ENCODE measurements at places on chromosomes 7 and 10.

DNA sequence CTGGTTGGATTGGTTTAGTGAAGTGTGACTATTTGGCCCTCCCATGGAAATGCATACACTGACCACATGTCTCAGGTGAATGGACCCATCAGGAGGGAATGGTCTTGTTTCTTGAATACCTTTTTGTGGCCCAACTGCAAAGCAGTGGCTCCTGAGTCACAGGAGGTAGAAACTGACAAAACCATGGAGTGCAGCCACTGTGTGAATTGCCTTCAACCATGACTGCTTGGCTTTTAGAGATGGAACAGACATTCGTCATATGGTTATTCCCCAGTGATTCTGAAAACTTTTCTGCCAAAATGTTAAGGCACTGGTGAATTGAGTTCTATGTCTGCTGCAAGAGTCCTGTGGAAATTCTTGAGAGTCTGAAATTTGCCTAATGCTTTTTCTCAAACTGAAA lies 64.7 kb downstream of the CDK14 start:
- DNase-seq, result no peak

GRCh38 chr10:88833723-88834122 lies 17.9 kb downstream of the ANKRD22 start:
- no peak for DNase-seq

DNA sequence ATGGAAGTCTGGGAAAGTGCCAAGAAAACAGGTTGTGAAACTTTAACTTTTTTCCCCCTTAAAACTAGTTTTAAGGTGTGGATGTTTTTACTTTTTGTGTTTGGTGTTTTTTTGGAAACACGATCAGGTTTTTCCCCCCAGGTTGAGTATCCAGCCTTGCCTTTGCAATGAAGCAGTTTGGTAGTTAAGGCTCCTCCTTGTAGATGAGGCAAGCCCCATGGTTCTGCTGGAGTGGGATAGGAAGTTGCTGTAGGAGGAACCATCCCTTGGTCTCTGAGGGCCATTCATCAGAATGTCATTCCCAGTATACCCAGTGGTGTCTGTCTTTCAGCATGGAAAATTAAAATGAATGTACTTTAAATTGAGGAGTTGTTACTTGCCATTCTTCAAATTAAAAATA lies 2.7 kb downstream of the CUL1 start:
- no peak for DNase-seq

DNA sequence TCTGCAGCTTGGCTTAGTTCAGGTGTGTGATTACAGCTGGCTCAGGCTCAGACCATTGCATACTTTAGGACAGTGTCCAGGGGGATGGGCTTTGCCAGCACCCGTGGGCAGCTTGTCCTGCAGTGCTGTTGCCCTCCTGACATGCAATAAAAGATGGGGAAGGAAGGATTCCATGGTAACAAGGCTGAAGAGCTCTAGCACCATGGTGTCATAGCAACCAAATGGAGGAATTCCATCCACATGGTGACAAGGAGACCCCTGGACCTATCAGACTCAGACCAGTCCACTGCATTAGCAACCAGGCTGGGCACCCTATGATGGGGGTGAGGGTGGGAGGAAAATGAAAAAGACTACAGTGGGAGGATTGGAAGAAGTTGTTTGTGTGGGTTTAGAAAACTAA lies 49.9 kb downstream of the SORCS3 start:
- DNase-seq, result no peak

DNA sequence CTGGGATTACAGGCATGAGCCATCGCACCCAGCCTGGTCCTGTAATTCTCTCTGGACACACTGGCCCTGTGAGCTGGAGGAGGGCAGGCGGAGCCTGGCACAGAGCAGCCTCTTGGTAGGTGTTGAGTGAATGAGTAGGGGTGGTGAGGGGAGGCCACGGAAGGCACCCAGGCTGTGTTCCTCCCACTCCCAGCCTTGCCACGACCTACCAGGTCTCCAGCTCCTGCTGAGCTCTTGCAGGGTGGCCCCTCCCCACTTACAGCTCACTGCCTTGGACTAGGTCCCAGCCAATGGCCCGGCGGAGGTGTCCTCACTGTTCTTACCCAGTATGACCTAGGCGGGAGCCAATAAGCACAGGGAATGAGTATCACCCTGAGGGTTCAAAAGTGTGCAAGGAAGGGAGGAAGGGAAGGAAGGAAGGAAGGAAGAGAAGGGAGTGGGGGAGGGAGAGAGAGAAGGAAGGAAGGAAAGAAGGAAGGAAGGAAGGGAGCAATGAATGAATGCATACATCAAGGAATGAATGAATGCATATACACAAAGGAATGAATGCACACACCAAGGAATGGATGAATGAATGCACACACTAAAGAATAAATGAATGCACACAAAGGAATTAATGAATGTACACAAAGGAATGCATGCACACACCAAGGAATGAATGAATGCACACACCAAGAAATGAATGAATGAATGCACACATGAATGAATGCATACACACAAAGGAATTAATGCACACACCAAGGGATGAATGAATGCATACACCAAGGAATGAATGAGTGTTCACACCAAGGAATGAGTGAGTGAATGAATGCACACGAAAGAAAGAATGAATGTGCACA lies 45.5 kb downstream of the GTF2IRD1 start:
- no peak for DNase-seq

Measured in stimulated activated CD8-positive, alpha-beta memory T cell treated with anti-CD3 and anti-CD28 coated beads, Interleukin-4, amount 100 ng/mL, for 1 hour (primary cell).